ENCODE measurements at places on chromosomes 5 and 9.

DNA sequence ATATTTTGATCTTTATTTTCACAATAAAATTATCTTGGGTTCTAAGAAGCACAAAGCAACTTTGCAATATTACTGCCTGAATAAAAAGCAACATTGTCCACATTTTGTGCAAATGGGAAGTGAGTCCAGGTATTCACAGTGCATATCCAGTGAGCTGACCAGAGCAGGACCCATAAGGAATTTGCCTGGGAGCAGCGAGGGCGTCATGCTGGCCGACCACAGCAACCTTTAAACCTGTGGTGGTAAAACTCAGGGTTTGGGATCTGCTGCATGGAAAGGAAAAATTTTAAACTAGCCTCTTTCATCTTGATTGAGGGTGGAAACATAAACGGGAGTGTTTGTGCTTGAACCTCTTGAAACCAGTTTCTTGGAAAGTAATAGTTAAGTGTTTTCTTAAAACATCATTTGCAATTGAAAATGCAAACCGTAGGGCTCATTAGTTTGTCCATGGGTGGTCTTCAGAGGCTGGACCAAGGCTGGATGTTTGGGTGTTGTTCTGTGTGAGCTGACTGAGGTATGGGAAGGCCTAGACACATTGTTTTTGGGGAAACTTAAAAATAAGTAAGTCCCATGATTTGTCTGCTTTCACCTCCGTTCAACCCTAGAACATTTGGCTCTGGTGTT, 85.0 kb upstream of the ANKH start:
- DNase-seq = no peak

DNA sequence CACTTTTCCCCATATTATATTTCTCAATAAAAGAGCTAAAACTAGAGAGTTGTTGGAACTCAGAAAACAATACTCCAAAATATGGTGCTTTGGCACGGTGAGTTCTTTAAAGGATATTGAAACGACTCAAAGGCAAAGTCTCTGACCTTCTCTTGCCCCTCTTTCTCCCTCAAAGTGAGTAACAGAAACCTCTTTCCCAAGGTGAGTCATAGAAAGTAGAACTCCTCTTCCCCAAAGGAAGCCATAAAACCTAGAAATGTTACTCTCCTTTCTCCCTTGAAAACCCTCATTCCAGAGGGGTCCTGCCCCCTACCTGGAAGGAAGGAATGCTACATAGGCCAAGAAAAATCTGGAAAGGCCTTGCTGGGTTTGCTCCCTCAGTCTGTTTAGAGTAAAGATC, 47.5 kb downstream of the RAPGEF6 start:
- DNase-seq = no peak

GRCh38 chr9:91103931-91104330, 257.8 kb downstream of the AUH start:
- DNase-seq = no peak

GRCh38 chr9:113477661-113478060, 14.1 kb downstream of the RGS3 start:
- DNase-seq = no peak

DNA sequence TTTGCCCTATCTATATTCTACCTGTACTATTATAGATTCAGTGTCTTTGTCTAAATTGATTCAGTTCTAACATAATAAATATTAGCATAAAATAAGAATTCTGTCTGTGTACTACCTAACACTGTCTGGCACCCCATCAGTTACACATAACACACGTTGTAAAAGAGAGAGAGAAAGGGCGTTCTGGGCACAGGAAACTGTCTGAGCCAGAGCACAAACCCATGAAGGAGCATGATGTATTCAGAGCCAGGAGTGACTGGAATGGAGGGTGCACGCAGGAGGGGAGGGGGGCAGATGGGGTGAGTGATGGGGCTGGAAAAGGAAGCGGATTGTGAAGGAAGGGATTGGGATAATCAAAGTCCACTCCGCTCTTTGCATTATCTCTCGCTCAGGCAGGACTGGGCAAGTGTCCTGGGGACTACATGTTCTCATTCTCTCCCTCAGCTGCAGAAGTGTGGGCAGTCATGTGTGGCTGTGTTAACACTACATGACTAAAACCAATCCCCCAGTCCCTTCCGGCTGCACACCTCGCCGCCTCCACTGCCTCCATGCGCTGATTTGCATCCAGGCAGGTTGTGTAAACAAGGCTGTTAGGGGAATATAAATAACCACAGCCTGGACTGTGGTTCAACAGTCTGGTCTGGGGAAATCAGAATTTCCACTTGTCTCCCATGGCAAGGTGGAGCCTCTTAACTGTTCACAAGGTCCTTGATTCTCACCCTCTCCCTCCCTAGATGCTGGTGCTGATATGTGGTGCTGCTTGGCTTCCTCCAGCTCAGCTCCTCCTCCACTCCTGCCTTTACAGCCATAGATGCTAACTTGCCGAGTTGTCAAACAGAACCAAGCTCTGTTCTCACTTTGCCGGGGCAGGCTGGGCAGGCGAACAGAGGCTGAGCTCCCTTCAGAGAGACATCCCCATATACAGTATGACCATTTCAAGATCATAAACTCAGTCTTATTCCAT, 367.5 kb upstream of the BRINP1 start:
- no peak for DNase-seq

GRCh38 chr9:77916410-77916819, 115.2 kb downstream of the GNAQ start:
- no peak for DNase-seq

- no peak for DNase-seq
Measured at GRCh38 chr9:104027295-104027694, 66.8 kb upstream of the SMC2 start.

- peak; percentile 17 for DNase-seq
Measured at GRCh38 chr9:134670042-134670525, 28.5 kb downstream of the COL5A1 start.

- DNase-seq = no peak
Measured at GRCh38 chr9:128033609-128034008, 33.5 kb downstream of the NAIF1 start.

DNA sequence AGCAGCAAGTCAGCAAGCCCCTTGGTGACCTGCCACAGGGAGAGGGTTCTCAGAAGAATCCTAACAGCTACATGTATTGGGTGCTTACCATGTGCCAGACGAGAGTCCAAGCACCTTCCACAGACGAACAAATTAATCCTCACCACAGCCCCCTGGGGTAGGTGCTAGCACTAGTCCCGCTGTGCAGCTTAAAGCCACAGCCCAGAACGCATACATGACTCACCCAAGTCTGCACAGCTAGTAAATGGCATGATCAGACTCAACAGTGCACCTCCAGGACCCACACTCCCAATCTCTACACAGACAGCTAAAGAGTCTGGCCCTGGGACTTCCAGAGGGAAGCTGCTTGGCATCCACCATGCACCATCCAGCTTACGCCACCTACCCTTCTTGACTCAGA, 111.5 kb downstream of the PAX5 start:
- no peak for DNase-seq

DNA sequence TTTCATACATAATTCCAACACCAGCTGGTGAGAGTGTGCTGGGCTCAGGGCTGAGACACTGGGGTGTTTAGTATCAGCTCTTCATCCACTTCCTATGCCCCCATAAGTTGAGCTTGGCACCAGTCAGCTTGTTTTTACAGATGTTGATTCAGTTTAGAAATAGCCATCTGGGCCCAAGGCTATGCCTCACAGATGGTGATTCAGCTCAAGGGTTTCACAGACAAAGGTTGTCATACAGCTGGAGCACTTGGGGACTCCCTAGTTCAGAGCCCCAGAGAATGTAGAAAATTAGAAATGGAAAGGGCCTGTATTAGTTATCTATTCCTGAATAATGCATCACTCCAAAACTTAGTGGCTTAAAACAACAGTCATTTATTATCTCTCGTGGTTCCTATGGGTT, 10.3 kb upstream of the CRHBP start:
- DNase-seq = peak; percentile 61

- no peak for DNase-seq
Measured at GRCh38 chr9:115395511-115396021, 277.6 kb upstream of the TNC start.

- no peak for DNase-seq
Measured at GRCh38 chr5:56405116-56405908, 172.2 kb upstream of the ANKRD55 start.

DNA sequence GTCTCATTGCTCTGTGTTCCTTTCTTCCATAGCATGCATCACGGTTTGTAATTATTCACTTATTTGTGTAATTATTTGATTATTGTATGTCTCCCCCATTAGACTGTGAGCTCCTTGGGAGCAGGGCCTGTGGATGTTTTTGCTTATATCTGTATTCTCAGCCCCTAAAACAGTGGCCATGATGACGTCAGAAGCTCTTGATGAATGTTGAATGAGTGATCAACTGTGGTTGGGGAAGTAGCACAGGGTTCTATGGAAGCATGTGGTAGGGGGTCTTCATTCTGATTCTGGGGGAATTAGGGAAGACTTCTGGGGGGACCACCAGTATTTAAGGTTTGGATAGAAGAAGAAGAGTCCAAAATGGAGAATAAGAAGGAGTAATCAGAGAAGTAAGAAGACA, 6.0 kb downstream of the DNAI1 start:
- no peak for DNase-seq

DNA sequence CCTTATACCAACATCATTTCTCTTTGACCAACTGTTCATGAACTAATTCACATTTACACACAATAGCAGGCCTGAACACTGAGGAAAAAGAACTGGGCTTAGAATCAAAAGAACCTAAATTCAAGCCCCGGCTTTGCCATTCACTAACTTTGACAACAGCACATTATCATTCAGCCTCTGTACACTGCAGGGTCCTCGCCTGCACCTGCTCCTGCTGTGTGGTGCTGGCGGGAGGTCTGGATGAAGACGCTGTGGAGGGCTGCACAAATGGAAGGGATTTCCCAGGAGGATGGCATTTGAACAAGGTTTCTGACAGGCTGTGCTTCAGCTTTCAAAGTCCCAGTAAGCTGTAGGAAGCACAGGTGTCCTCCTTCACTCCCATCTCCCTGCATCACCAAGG, 151.2 kb downstream of the ZDHHC21 start:
- DNase-seq = no peak

- DNase-seq = no peak
Measured at GRCh38 chr9:14935964-14936363, 25.7 kb upstream of the FREM1 start.
